Activated naive CD8-positive, alpha-beta T cell treated with anti-CD3 and anti-CD28 coated beads for 36 hours (primary cell): ENCODE measurements at places on chromosomes 6 and 20.

DNA sequence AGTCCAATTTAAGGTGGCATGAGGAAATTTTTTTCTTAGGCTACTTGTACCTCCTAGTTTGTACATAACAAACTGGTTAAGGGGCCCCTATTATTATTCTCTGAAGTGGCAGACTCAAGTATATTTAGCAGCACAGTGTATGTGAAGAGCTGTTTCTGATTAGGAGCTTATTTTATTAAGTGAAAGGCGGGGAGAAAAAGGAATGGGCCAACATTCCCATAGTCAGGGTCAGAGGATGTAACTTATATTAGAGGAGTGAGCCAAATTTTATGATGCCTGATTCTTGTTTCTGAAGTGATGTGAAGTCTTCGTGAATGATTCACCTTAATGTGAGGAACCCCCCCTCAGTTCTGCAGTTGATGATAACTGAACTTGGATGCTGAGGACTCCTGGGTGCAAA lies 2.8 kb downstream of the HECA start:
- DNase-seq, result no peak

GRCh38 chr6:45970326-45970725 lies 45.3 kb downstream of the CLIC5 start:
- no peak for DNase-seq

GRCh38 chr6:79066330-79066729 lies 11.7 kb downstream of the PHIP start:
- DNase-seq, result no peak

- DNase-seq, result peak; percentile 9
Measured at GRCh38 chr20:39112178-39112743, 150.1 kb downstream of the DHX35 start.

DNA sequence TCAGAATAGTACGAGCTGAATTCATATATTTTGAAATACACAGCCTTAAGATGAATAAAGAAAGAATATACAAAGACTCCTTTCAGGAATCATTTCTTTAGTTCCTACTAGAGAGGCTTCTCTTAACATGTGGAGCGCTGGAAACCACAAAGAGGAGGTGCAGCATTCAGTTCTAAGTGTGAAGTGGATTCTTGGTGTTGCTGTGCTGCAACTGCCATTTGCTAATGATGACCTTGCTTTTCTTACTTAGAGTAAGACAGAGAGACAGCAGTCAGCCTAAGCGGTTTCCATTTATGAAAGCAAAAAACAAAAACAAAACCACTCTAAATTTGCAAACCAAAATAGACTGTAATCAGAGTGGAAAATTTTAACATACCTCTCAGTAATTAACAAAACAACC lies 629.0 kb downstream of the EPHA7 start:
- DNase-seq, result no peak

- no peak for DNase-seq
Measured at GRCh38 chr6:53119349-53119748, 29.3 kb downstream of the GCM1 start.

GRCh38 chr6:112203577-112204349 lies 50.6 kb downstream of the LAMA4 start:
- DNase-seq, result no peak

DNA sequence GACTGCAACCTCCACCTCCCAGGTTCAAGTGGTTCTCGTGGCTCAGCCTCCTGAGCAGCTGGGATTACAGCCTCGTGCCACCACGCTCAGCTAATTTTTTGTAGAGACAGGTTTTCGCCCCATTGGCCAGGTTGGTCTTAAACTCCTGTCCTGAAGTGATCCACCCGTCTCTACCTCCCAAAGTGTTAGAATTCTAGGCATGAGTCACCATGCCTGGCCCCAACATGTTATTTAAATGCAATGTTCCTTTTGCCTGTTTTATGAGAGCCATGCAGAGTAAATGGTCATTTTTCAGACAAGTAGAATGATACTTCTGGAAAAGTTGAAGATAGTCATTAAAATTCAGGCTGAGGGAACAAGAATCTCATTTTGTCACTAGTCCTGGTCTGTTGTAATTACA lies 43.8 kb upstream of the RPS6KA2 start:
- DNase-seq, result no peak

- DNase-seq, result no peak
Measured at GRCh38 chr6:140872885-140873284, 1259.8 kb upstream of the GJE1 start.

- no peak for DNase-seq
Measured at GRCh38 chr6:7136859-7137334, 29.1 kb downstream of the RREB1 start.

- DNase-seq, result no peak
Measured at GRCh38 chr6:144649085-144649484, 363.9 kb downstream of the UTRN start.

- no peak for DNase-seq
Measured at GRCh38 chr6:3077430-3077829, 9.1 kb downstream of the RIPK1 start.

- DNase-seq, result no peak
Measured at GRCh38 chr6:118187568-118188164, 280.6 kb downstream of the SLC35F1 start.

DNA sequence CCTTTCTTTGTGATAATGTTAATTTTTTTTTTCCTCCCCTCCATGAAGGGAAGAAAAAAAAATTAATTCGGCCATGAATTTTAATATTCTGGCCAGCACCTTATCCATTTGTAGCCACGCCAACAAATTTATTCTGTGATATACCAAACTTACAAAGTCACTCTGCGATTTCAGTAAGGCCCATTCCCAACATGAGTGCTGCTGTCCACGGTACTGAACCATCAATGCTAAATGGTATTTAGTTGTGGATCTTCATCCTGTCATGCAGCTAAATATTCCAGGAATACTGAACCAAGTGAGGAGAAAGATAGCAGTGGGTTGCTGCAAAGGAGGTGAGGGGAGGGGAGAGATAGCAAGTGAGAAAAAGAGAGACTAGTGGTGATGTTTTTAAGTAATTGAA lies 19.5 kb upstream of the RSPH4A start:
- DNase-seq, result no peak

DNA sequence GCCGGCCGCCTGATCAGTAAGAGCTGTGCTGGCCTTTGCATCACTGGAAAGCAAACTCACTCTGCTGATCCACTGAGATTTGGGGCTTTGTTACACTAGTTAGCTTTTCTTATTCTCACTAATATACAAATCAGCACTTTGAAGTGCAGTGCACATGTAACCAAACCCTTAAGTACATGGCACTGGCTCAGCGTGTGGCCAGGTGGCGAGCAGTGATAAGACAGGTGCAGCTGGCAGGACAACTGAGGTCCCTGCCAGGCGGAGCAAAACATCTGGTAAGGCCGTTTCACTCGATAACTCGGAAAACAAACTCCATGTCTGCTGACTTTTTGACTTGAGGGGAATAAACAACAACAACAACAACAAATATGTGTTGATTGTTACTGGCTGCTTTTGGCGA lies 11.0 kb downstream of the GFRA4 start:
- DNase-seq, result no peak

DNA sequence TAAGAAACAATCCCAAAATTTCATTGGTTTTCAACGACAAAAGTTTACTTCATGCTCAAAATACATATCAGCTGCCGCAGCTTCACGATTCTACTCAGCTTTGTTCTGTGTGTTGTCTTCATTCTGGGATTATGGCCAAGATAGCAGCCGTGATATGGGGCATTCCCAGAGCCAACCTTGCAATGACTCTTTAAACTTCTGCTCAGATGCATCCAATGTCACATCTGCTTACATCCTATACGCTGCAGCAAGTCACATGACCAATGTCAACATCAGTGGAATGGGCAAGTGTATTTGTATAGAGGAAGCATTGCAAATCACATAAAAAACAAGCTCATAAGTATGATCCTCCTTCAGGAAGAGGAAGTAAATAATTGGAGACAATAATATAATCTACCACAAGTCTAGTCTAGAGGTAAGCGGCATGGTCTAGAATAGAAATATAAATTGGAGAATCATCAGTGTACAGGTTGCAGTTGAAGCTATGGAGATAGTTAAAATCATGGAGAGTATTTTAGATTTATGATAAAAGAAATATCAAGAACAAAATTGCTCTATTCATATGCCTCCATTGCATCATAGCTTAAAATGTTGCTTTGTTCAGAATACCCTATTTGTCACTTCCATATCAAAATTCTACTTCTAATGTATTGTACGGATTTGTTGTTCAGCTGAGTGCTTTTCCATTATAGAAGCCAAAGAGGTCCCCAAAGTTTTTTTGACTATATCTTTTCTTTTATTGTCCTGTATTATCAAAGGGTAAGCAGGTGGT lies 7.2 kb upstream of the C6orf141 start:
- DNase-seq, result no peak

GRCh38 chr6:168365422-168366165 lies 46.0 kb upstream of the DACT2 start:
- no peak for DNase-seq

- no peak for DNase-seq
Measured at GRCh38 chr6:113989675-113990074, 18.7 kb upstream of the HDAC2 start.
